ENCODE measurements at places on chromosomes 6 and 20.

DNA sequence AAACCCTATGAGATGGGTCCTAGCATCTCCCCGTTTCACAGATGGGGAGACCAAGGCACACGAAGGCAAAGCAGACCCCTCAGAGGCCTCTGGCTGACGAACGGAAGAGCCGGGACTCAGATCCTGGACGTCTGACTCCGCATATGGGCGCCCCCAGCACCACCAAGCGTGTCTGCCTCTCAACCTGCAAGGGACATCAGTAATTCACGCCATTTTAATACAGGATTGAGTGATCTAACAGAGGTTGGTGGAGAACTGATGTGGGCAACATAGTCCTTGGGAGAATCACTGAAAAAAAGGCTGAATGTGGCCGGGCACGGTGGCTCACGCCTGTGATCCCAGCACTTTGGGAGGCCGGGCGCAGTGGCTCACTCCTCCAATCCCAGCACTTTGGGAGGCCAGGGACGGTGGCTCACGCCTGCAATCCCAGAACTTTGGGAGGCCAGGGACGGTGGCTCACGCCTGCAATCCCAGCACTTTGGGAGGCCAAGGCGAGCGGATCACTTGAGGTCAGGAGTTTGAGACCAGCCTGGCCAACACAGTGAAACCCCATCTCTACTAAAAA is 206.6 kb downstream of the DLL1 start:
- no peak for DNase-seq

- no peak for DNase-seq
Measured at GRCh38 chr6:129749749-129750120, 39.8 kb upstream of the ARHGAP18 start.

GRCh38 chr6:83442752-83443151 is 11.9 kb upstream of the ME1 start:
- no peak for DNase-seq

DNA sequence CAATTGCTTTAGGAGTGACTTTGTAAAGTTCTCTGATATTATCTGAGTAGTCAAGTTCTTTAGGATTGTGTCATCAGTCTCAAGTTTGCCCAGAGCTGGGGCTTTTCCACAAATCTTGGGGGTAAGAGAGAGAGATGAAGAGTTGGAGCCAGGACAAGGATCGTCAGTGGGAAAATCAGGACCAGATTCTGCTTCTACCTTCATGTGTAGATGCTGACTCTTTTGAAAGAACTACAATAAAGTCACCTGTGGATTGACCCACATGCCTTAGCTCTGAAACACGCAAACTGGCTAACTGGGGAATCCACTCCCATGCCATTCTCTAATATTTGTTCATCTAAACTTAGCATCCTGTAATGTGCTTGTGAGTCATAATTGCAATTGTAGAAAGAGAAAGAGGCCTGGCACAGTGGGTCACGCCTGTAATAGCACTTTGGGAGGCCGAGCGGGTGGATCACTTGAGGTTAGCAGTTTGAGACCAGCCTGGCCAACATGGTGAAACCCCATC is 15.6 kb upstream of the BICRAL start:
- no peak for DNase-seq

GRCh38 chr20:52616629-52617028 is 355.5 kb upstream of the TSHZ2 start:
- no peak for DNase-seq

Measured in CD4-positive, alpha-beta T cell treated with Interleukin-15 for 1 hour (primary cell).